ENCODE measurements at places on chromosomes 6 and 20.

DNA sequence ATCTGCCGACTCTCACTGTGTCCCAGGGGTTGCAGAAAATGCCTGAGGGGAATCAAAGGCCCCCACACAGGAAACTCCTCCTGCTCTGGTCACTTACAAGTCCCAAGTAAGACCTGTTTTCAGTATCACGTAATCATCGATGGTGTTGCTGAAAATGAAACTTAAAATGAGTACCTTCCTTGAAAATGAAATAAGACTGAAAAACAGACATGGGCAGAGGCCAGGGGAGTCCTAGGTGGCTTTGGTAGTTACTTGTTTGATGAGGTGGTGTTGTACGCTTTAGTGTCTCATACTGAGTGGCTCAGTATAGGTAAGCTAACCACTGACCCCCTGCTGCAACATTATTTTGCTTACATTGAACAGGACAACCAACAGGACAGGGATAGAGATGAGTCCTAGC lies 43.0 kb upstream of the SYNCRIP start:
- DNase-seq, result no peak

- no peak for DNase-seq
Observed at GRCh38 chr6:140708441-140708840, 1334.0 kb upstream of the CITED2 start.

GRCh38 chr20:40339661-40340449 lies 349.2 kb downstream of the MAFB start:
- peak; percentile 1 for DNase-seq

DNA sequence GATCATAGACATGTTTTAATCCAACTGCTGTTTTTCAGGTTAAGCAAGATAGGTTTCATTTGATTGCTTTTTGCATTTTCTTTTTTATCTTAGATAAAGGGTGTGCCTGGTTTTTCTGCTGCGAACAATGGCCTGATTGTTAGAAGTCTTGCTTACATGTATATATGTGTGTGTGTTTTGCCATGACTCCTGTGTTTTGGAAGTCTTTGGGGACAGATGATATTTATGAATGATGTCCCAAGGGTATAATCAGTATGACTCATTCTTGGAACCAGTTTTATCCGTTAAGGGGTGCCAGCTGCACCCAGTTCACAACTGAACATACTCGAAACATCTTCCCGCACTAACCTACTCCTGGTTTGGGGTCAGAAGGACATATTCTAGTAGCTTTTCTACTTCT lies 230.1 kb upstream of the SUPT3H start:
- DNase-seq, result no peak

DNA sequence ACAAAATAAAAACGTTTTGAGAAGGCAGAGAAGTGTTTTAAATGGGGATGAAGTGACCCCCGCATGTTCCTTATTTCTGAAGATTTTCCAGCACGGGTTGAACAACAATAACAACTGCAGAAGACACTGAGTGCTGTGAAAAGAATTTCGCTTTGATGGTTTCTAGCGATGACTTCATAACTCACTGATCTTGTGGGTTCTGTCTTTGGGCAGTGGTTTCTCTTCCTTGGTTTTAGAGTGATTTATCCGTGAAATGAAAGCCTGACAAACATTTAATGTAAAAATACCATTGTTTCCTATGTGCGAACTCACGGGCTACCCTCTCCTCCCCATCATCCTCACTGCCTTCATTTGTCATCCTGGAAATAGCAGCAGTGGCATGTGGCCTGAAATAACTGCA lies 793.9 kb downstream of the QKI start:
- DNase-seq, result no peak

GRCh38 chr6:4870821-4871494 lies 94.8 kb downstream of the CDYL start:
- DNase-seq, result no peak

DNA sequence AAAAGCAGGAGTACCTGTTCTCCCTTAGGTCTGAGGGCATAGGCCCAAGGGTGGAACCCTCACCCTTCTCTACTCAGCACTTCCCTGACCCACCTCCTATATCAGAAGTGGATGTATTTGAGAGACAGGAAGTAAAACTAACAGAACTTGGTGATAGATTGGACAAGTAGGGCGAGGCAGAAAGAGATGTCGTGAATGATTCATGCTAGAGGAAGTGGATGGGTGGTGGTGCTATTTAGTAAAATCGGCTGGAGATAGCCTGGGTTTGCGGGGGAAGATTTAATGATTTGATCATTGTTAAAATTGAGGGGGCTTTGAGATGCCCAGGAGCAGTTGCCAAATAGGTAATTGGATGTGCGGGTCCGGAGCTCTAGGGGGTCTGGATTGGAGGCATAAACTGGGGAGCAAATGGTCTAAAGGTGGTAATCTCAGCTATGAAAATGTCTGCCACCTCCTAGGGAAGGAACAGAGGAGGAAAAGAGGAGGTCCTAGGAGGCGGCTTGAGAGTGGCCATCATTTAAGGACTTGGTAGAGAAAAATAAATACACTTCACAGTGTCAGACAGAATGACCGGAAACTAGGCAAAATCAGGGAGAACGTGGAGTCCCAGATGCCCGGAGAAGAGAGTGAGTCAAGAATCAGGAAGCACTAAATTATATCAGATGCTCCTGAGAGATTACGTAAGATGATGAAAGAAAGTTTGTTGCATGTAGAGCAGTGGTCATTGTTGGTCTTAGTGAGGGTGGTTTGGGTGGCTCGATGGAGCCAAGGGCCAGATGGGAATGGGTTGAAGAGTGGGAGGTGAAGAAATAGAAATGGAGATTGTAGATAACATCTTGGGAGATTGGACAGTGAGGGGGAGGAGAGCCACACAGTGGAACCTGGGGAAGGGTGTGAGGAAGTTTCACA lies 142.0 kb downstream of the CEP57L1 start:
- DNase-seq, result peak; percentile 14

GRCh38 chr6:90403489-90404381 lies 107.1 kb upstream of the BACH2 start:
- DNase-seq, result no peak

GRCh38 chr6:128827675-128828464 lies 55.1 kb upstream of the LAMA2 start:
- DNase-seq, result no peak

- no peak for DNase-seq
Observed at GRCh38 chr6:149445095-149445466, 39.7 kb downstream of the ZC3H12D start.

GRCh38 chr20:4227085-4227821 lies 211.9 kb upstream of the RNF24 start:
- DNase-seq, result no peak

- peak; percentile 21 for DNase-seq
Observed at GRCh38 chr20:50450881-50451752, 59.1 kb upstream of the PTPN1 start.

DNA sequence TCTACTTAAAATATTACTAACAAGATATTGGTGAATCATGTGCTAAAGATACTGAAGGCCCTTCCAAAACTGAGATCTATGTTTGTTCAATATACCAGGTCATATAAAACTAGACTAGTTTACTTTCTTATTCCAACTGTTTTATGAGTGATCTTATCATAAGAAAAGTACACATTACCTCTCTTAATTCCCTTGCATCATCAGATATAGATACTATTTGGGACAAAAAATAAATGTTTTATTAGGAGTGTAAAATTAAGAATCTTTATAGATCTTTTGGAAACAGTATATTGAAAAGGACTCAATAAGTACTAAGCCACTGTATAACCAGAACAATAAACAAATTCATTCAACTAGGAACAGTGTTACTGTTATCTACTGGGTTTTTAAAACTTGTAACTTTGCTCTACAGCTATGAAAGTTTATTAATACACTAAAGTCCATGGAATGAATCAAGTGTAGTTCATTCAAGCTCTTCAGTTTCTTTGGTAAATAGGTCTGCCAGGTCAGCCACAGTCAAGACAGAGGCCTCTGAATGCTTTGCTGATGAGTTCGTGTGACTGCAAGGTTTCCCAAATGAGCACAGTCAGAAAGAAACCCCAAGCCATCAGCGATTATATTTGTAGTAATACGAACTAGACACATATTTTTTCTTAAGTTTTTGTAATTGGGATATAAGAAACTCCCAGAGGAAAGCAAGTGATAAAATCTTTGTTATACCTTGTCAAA lies 71.8 kb upstream of the FBXO30 start:
- DNase-seq, result no peak

DNA sequence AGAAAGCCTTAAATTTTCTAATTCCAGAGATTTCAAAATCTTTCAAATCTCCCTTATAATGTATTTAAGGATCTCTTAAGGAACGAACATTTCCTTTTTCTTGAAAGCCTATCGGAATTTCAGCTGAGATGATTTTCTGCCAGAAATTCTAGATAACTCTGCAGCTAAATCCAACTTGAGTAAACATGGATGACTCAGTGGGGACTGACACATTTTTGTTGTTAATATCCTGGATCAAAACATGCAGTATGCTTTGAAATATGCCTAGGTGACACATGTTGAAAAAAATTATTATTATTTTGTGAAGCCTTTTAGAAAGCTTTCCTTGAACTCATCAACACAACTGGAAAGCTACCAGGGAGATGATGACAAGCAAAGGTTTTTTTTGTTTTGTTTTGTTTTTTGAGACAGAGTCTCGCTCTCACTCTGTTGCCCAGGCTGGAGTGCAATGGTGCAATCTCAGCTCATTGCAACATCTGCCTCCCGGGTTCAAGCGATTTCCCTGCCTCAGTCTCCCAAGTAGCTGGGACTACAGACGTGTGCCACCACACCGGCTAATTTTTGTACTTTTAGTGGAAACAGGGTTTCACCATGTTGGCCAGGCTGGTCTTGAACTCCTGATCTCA lies 140.1 kb upstream of the SNX9 start:
- DNase-seq, result no peak
